Activated CD8-positive, alpha-beta memory T cell treated with anti-CD3 and anti-CD28 coated beads for 4 hours (primary cell): ENCODE measurements at places on chromosomes 3 and 15.

DNA sequence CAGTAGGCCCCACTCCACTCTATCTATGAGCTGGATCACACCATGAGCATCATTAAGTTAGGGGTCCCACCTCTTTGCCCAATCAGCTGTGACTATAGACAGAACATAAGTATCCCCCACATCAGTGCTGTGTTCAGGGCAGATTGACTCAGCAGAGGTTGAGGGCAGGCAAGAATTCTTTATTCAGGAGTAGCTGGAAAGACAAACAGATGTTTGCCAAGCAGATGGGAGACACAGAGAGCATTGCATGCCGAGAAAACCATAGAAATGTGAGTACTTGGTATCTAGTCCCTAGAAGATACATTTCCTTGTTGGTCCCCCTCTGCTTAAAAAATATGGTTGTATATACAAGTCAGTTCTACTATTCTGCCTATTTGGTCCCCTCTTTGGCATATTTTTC is 440.8 kb downstream of the RAP2B start:
- no peak for DNase-seq

DNA sequence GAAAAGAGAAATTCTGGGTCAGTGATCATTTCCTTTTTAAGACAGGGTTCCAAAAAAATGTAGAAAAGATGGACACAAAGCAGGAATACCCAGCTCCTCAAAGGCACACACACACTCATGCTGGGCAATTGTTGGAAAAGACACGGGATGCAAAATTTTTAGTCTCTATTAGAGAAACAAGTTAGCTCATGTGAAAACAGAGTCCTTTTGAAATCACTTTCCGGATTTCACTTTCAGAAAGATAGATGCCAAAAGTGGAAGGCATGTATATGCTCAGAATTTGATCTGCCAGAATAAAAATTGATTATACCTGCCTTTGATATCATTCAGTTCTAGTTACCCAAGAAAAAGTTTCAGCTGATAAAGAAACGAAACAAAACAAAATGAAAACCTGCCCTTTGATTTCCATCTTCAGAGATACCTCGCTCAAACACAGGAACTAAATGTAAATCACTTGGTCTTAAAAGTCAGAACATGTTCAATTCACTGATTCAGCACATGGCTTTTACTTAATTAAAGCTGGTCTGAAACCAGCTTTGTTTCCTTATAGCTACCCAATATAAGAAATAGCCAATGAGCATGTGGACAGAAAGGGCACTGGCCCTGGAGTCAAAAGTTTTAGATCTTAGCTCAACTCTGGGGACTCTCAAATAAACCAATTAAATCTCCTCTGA is 52.8 kb downstream of the PLD1 start:
- DNase-seq, result no peak

- DNase-seq, result no peak
These were observed 271.6 kb upstream of the ZPLD1 start for GRCh38 chr3:102163039-102163817.

DNA sequence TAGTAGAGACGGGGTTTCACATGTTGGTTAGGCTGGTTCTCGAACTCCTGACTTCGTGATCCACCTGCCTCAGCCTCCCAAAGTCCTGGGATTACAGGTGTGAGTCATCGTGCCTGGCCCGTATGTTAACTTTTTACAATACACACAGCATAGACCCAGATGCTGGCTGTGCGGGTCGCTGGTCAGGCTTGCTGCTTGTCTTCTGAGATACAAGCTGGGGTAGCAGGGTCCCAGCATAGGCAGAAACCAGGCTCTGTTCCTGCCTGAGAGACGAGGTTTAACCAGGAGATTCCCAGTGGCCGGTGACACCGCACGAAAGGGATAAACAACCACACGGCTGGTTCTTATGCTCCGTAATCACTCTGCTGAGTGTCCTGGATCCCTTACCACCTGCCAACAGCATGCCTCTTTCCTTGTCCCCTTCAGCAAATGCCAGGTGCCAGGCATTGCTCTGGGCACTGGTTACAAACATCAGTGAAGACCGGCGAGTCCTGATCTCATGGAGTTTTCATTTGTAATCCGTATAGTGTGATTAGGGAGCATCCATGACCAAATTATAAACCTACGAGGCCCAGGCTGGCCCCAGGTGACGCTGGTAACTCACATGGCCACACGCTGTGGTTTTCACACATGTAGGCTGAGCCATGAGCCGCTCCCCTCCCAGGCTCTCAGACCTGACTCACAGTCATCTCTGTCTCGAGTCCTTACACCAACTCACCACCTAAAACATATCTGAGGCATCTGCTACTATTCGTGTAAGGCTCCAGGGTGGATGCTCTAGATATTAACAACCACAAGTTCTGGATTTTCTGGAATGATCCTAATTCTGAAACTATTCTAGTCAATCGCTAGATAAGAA is 125.7 kb downstream of the PDZRN3 start:
- no peak for DNase-seq

DNA sequence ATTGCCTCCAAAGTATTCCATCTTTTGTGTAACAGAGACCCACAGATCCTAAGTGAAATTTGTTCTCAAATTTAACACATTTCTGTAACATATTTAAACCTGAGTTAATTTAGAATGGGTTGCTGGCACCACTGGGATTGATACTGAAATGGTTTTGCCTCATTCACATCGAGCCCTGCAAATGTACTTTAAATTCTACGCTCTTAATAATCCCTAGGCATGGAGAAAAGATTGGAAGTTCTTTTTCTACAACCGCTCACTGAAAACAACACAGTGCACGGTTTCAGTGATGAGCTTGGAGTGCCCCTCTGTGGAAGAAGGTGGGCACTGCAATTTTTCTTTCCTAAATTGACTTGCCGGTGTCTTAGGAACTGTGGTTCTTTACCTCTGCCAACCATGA is 109.9 kb upstream of the ATP11B start:
- DNase-seq, result peak; percentile 18

DNA sequence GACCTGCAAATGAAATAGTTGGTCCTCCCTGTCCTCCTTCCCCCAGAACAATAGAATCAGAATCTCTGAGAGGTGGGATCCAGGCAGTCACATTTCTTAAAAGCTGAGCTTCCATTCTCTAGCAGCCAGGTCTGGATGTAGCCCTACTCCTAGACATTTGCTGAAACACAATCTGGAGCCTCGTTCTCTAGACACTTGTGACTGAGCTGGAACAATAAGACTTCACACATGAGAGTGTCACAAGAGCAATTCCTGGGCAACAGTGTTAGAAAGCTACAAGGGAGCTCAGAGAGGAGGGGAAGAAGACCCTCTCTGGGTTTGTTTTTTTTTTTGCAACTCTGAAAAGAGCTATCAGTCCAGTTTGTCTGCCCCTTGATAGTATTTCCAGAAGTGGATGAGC is 14.5 kb downstream of the CORO2B start:
- DNase-seq, result no peak

DNA sequence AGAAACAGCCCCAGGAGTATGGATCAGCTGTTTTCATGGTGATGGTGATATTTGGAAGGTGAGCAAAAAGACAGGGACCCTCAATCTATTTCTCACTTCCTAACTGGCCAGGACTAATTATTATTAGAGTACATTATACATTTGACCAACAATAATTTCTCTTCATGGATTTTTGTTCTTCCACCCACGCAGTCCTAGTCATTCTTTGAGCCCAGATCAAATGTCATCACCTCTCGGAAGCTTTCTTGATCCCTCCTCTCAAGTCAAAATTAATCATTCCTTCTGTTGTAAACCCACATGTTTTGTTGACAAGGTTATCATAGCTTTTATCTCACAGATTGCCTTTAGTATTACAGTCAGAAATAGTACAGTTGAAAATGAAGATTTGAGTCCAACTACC is 29.2 kb upstream of the PRICKLE2 start:
- DNase-seq, result no peak

DNA sequence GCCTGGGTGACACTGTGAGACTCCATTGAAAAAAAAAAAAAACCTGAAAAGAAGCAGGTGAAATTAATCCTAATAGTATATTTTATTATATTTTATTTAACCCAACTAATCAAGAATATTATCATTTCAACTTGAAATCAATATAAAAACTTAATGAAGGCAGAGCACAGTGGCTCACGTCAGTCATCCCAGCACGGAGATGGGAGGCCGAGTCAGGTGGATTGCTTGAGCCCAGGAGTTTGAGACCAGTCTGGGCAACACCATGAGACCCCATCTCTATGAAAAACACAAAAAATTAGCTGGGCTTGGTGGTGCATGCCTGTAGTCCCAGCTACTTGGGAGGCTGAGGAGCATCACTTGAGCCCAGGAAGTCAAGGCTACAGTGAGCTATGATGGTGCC is 33.3 kb upstream of the SLC41A3 start:
- DNase-seq, result no peak
